SK-N-SH (cell line): ENCODE measurements at places on chromosomes 11 and 22.

DNA sequence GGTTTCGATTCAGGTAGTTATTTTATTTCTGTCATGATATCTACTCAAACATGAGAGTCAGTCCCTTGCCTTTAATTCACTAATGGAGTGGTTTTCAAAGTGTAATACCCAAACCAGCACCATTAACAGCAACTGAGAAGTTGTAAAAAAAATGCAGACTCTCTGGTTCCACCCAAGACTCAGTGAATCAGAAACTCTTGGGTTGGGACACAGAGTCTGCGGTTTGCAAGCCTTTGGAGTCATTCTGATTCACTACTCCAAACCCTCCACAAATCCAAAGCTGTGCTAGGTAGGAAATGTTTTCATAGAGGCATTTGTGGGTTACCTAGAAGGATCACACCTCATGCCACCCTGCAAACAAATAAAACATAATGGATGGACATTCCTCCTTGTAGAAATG, 340.1 kb downstream of the NTM start:
- no peak for DNase-seq
- no peak overlapping the region for H3K27ac ChIP-seq
- H3K4me1 ChIP-seq = no peaks in the 10 kb centered on the region

DNA sequence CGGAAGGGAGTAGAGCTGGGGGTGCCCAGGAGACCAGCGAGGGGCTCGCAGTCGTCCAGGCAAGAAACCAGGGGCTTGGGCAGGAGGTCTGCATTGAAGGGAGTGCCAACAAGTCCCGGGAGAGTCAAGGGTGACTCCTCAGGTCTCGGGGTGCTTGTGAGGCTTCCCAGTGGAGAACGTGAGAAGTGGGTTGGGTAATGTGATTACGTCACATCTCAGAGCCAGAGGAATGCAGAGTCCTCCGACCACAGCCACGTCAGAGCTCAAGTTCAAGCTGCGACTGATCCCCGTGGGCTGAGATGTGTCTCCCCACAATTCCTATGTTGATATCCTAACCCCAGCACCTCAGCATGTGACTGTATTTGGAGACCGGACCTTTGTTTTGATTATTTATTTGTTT, 89.7 kb upstream of the SHANK2 start:
- no peaks in the 10 kb centered on the region for H3K36me3 ChIP-seq
- H3K27ac ChIP-seq = no peak overlapping the region
- DNase-seq = no peak
- H3K4me1 ChIP-seq = no peaks in the 10 kb centered on the region
- no peaks in the 10 kb centered on the region for H3K27me3 ChIP-seq

DNA sequence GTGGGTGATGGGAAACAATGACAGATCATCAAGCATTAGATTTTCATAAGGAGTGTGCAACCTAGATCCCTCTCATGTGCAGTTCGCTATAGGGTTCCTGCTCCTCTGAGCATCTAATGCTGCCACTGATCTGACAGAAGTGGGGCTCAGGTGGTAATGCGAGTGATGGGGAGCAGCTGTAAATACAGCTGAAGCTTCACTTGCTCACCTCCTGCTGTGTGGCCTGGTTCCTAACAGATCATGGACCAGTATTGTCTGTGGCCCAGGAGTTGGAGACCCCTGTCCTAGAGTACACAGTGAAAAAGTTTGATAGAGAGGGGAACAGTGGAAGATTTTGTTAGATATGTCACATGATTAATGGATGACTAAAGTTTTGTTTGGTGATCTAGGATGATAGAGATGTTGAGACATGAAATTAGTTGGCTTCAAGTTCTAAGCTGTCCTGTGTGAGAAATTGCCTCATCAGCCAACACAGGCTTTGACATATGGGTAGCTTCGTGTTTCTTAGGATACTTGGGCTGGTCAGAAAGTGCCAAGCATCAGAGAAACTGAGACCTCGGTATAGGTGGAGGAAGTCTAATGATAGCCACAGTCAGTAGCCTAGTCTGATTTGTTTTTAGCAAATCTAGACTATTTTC, 47.4 kb downstream of the ARHGEF12 start:
- no peak overlapping the region for H3K27ac ChIP-seq
- no peak for DNase-seq
- H3K4me3 ChIP-seq = no peak overlapping the region
- H3K36me3 ChIP-seq = peaks cover 2% of the 10 kb centered on the region; the same call in 1 of the 2 replicates

DNA sequence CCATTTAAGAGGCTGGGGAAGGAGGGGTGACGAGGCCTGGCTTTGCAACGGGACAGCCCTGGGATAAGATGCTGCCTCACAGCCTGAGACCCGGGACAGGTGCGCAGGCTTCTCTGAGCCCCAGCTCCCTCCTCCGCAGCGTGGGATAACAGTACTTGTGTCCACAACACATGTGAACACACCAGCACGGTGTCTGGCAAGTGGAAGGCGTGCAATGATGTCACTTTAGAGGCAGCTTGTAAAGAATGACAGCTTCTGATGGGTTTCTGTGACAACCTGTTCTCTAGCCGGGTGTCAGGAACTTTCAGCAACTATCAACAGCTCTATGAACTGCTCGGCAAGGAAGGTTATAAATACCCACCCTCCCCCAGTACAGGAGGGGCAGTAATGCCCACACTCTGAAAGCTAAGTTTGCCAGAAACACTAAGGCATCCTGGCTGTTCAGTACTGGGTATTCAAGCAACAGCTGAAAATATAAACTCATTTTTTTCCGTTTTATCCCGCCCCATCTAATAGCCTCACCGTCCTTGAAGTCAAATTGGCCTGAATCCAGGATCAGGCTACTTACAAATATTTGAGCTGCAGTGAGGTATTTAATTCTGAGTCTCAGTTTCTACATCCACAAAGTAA, 59.7 kb downstream of the MYH9 start:
- H3K27ac ChIP-seq = peak overlapping the region; percentile 88
- H3K4me1 ChIP-seq = peaks cover 90% of the 10 kb centered on the region
- no peak for DNase-seq
- no peaks in the 10 kb centered on the region for H3K27me3 ChIP-seq
- H3K36me3 ChIP-seq = peaks cover 51% of the 10 kb centered on the region; the same call in 1 of the 2 replicates

- no peaks in the 10 kb centered on the region for H3K27me3 ChIP-seq
- no peak overlapping the region for H3K4me3 ChIP-seq
- peak overlapping the region; percentile 60; the same call in 1 of the 2 replicates for H3K27ac ChIP-seq
- H3K36me3 ChIP-seq = no peaks in the 10 kb centered on the region
- DNase-seq = peak; percentile 69
- no peaks in the 10 kb centered on the region for H3K4me1 ChIP-seq
These were observed 550.9 kb upstream of the CCDC90B start for GRCh38 chr11:83836883-83837654.

DNA sequence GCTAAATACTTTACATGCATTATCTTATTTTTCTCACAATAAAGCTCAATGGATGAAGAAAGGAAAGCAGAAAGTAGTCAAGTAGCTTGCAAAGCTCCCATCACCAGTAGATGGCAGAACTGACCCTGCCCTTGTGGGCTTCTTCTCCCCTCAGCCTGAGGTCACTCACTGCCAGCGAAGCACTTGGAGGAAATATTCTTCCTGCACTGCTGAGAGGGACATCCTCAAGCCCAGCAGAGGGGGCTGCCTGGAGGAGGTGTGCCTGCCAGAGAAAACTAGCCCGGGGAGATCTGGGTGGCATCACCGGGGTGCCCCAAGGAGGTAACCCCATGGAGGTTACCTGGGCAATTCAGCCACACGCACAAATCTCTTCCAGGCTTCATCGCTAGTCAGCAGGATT, 6.6 kb downstream of the APOL4 start:
- H3K4me3 ChIP-seq = no peak overlapping the region
- no peaks in the 10 kb centered on the region for H3K36me3 ChIP-seq
- no peak overlapping the region for H3K27ac ChIP-seq
- no peaks in the 10 kb centered on the region; the same call in 1 of the 2 replicates for H3K27me3 ChIP-seq
- H3K4me1 ChIP-seq = peaks cover 10% of the 10 kb centered on the region; the same call in 1 of the 2 replicates
- peak; percentile 57 for DNase-seq

GRCh38 chr11:16976379-16976778, 37.8 kb downstream of the PLEKHA7 start:
- no peaks in the 10 kb centered on the region for H3K36me3 ChIP-seq
- DNase-seq = no peak
- no peaks in the 10 kb centered on the region for H3K4me1 ChIP-seq
- no peak overlapping the region for H3K4me3 ChIP-seq

DNA sequence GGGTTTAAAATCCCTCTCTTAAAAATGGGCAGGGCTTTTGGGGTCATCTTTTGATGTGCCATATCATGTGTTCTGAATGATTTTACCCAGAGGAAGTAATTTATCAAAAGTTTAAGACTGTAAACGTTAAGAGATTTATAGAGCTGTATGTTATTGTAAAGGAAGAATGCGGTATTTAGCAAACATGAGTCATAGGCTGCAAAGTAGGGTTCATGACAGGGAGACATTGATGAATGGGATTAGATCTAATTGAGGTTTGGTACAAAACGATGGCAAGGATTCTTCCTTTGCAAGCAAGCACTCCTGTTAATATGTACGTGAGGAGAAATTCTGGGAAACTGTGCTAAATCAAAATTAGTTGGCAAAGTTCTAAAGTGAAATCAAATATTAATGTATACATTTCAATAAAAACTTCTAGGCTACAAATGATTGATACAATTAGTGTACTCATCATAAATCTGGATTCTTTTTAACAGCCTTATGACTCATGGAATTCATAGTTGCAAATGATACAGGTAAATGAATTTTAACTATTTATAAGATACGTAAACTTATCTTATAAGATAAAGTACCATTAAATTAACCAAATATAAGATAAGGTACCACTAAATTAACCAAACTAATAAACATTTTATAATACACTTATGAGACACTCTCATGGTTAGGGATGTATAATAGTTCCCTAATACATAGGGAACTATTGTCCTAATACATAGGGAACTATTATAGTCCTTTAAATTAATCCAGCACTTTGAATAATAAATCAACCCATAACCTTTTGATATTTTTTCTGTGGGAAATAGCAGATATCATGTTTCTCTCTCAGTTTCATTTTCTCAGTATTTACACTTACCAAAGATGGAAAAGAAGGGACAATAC, 58.4 kb downstream of the KIF18A start:
- H3K4me1 ChIP-seq = peaks cover 14% of the 10 kb centered on the region; the same call in 1 of the 2 replicates
- peak overlapping the region; percentile 43; the same call in 1 of the 2 replicates for H3K27ac ChIP-seq
- no peaks in the 10 kb centered on the region for H3K27me3 ChIP-seq
- no peak for DNase-seq

DNA sequence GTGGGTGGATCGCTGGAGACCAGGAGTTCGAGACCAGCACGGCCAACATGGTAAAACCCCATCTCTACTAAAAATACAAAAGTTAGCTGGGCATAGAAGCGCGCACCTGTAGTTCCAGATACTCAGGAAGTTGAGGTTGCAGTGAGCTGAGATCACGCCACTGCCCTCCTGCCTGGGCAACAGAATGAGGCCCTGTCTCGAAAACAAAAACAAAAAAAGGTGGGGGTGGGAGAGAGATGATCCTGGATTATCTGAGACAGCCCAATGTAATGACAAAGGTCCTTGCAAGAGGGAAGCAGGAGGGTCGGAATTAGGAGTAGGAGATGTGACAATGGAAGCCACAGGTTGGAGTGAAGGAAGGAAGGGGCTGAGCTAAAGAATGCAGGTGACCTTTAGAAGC, 87.6 kb upstream of the APOA1 start:
- H3K36me3 ChIP-seq = peaks cover 15% of the 10 kb centered on the region
- DNase-seq = no peak
- H3K4me1 ChIP-seq = peaks cover 13% of the 10 kb centered on the region; the same call in 1 of the 2 replicates
- no peak overlapping the region for H3K27ac ChIP-seq

DNA sequence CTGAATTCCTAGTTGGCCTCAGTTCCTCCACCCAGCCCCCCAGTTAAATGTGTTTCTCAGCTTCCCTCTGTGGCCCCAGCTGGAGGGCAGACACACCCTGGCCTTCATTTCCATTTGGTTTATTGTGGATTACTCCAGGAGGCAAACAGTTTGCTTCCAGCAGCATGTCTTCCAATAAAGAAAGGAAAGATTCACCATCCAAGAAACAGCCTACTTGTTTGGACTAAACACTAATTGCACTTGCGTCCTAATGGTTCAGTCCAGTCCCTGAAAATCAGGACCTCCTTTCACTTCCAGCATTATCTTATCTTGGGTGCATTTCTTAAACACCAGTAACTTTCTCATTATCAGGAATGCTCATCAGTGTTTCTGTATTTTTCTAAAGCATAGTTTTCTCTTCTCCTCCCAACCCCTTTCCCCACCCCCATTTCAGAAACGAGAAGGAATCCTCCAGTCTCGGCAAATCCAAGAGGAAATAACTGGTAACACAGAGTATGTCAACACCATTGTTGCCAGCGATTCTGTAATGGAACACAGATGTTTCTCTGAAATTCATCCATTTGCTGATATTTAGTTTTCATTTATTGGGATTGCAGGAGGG, 130.9 kb downstream of the PARVA start:
- peak; percentile 45 for DNase-seq
- H3K27me3 ChIP-seq = no peaks in the 10 kb centered on the region
- H3K4me3 ChIP-seq = no peak overlapping the region
- H3K36me3 ChIP-seq = peaks cover 9% of the 10 kb centered on the region
- peaks cover 8% of the 10 kb centered on the region for H3K4me1 ChIP-seq
- H3K27ac ChIP-seq = peak overlapping the region; percentile 92

- no peaks in the 10 kb centered on the region for H3K27me3 ChIP-seq
- H3K4me1 ChIP-seq = peaks cover 11% of the 10 kb centered on the region; the same call in 1 of the 2 replicates
- peak; percentile 26 for DNase-seq
- peak overlapping the region; percentile 48; the same call in 1 of the 2 replicates for H3K27ac ChIP-seq
- peak overlapping the region; percentile 58 for H3K4me3 ChIP-seq
These were observed 908 bp downstream of the LIMK2 start for GRCh38 chr22:31212783-31213629.

DNA sequence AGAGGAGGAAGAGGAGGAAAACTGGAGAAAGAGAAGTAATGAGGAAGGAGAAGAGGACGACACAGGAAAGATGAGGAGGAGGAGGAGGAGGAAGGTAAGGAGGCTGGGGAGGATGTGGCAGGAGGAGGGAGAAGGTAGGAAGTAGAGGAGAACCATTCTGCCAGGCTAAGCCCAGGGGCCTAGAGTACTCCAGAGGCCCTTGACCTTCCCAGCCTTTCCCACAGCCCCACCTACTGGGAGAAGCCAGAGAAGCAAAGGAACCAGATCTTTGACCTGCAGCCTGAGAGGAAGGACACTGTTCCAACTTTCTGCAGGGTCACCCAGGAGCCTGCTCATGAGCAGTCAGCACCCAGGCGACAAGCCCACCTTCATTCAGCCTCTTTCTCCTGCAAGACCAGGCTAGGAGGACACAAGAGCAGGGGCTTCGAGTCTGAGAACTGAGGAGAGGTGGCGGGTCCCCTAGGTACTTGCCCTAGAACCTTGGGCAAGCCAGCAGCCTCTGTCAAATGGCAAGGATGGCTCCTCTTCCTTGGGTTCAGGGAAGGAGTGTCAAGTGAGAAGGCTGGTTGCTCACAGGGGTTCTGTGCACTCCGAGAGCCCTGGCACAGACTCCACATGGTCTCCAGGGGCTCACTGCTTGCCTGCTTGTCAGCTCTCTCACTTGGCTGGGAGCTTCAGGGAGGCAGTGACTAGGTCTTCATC, 27.9 kb upstream of the OAF start:
- H3K27ac ChIP-seq = no peak overlapping the region
- H3K4me3 ChIP-seq = no peak overlapping the region
- DNase-seq = no peak
- H3K4me1 ChIP-seq = peaks cover 51% of the 10 kb centered on the region
- no peaks in the 10 kb centered on the region for H3K27me3 ChIP-seq
